Stimulated activated CD8-positive, alpha-beta memory T cell treated with anti-CD3 and anti-CD28 coated beads, Interleukin-7, amount 100 ng/mL, for 24 hours (primary cell): ENCODE measurements at places on chromosomes 4 and X.

- DNase-seq = no peak
These were observed 574.3 kb upstream of the DIPK2B start for GRCh38 chrX:45774961-45775360.

DNA sequence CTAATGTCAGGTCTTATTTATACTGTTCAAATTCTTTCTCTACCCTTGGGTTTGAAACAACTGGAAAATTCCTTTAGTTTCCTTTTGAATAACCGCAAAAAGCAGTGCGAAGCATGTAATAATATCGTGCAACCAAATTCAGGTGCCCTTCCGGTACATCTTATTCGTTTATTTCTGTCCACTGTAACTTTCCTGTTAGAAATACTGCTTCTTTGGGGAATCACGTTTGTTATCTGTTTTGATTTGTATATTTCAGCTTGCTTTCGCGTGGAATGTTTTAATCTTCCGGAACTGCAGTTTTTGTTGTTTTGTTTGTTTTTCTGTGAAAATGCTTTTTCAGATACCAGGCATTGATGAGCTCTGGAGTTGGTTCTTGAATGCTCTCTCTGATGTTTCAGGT is 85.7 kb upstream of the HPRT1 start:
- DNase-seq = no peak

- DNase-seq = no peak
These were observed 38.7 kb upstream of the PDK3 start for GRCh38 chrX:24426340-24426913.

GRCh38 chr4:108888769-108889168 is 125.9 kb upstream of the ETNPPL start:
- DNase-seq = no peak

DNA sequence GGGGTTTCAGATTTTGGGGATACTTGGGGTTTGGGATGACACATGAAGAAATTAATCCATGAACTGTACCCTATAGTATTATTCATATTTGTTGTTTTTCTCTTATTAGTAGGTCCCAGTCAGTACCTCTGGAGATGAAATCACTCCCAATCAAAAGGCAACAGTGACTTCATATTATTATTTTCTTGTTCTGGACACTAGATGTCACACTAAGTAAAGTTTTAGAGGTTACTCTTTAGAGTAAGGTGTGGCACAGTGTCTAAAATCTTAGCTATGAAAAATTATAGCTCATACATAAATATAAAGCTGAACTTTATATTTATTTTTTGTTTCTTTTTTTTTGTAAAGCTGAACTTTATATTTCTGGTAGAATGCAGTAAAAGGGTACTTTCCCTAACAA is 35.1 kb downstream of the FAM114A1 start:
- DNase-seq = no peak

GRCh38 chrX:51870354-51870753 is 23.1 kb upstream of the MAGED1 start:
- DNase-seq = no peak

DNA sequence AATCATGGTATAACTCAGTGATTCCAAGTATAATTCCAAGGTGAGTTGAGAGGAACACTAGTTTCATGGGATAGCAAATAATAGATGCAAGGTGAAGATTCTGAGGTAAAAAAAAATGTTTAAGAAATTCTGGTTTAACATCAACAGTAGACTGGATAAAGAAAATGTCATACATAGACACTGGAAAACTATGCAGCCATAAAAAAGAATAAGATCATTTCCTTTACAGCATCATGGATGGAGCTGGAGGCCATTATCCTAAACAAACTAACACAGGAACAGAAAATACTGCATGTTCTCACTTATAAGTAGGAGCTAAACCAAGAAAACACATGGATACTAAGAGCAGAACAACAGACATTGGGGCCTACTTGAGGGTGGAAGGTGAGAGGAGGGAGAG is 54.6 kb upstream of the LEF1 start:
- DNase-seq = no peak

- no peak for DNase-seq
These were observed 26.8 kb upstream of the FMR1 start for GRCh38 chrX:147884958-147885357.

- no peak for DNase-seq
These were observed 20.8 kb upstream of the PRPS2 start for GRCh38 chrX:12770440-12770839.

- DNase-seq = no peak
These were observed 291.3 kb downstream of the PCDH10 start for GRCh38 chr4:133440404-133440803.

- no peak for DNase-seq
These were observed 180.7 kb downstream of the AR start for GRCh38 chrX:67724359-67725110.
